ENCODE measurements at places on chromosomes 5 and 9.

DNA sequence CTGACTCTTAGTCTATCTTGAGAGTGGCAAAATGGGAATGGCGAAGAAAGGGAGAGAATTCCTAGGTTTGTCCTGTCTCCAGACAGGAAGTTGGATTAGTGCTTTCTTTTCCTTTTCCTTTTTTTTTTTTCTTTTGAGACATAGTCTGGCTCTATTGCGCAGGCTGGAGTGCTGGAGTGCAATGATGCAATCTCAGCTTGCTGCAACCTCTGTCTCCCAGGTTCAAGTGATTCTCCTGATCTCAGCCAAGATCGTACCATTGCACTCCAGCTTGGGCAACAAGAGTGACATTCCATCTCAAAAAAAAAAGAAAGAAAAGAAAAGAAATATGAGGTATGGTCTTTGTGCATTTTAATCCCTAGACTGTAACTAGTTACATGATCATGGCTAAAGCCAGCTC is 12.6 kb upstream of the KIF27 start:
- DNase-seq = no peak

GRCh38 chr9:89536145-89536574 is 38.2 kb upstream of the SEMA4D start:
- no peak for DNase-seq

DNA sequence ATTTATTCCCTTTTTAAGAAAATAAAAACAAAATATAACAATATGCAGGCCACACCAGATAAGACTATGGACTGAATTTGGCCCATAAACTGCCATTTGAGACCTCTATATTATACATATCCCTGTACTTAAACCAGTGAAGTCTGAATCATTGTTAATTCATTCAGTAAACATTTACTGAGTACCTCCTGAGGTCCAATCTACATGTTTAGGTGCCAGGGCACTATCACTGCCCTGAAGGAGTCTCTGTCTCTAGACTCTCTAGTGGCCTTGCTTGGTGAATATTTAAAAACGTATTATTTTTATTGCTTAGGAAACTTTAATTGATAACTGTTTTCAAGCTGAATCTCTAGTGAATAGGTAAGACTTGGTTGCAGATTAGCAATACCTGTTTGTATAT is 74.7 kb upstream of the ELL2 start:
- DNase-seq = no peak

DNA sequence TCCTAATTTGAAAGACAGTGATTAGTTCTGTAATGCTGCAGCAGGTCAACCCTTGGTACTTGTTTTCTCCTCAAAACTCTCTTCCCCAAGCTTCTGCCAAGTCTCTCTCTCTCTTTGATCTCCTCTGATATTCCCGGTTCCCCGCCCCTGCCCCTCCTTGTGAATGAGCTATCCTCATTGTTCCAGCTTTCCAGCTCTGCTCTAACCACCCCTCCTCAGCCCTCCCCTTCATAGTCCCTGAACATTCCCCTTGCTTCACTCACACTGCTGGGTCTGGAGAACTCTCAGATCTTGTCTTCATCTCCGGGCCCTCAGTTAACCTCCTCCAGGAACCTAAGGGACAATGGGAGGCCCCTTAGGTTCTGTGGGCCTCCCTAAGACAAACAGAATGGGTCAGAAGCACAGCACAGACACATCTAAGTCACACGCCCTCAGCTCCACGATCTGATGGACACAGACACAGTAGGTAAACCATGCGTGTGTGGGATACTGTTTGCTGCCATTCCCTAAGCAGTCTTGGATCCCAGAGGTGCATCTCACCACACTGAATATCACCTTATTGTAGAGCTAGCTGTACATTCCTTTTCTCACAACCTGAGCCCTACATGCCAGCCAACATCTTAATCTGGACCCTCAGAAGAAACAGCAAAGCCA is 17.4 kb upstream of the LARP1 start:
- DNase-seq = no peak

DNA sequence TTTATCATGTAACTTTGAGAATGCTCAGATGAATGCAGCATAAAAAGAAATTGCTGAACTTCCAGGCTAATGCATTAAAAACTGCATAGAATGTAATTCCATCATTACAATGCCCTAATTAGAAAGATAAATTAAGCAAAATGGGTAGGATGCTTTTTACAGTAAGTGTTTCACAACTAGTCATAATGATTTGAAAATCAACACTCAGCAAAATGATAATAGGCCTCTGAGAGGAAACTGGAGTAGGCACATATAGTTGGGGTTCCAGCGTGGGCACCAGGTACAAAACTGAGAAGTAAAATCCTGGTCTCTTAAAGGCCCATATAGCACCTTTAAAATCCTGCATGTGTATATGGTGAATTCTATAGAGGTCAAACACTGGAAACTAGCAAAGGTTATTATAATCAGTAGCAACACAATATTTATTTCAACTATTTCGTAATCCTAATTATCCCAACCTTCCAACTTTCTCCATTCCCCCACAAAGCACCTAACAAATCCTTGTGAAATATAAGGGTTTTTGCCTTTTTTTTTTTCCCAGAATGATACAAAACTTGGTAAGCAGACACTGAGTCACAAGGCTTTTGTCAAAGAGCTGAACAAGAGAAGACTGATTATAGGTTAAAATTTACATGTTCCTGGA is 108.0 kb upstream of the NR5A1 start:
- DNase-seq = no peak

DNA sequence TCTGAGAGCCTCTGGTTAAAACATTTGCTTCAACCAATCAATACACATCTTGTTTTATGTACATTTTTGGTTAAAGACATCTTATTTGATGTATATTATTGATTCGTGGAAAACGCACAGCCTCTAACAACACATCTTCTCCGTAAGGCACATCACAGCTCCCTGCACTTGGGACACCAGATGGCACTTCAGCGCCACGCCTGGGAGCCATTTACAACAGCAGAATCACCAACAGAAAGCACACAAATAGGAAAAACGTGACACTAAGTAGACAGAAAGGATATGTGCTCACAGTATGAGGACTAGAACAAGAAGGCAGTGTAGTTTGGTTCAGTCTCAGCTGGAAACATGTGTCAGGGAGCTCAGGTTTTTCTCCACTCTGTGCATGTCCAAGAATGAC is 199.7 kb downstream of the ROR2 start:
- DNase-seq = no peak

DNA sequence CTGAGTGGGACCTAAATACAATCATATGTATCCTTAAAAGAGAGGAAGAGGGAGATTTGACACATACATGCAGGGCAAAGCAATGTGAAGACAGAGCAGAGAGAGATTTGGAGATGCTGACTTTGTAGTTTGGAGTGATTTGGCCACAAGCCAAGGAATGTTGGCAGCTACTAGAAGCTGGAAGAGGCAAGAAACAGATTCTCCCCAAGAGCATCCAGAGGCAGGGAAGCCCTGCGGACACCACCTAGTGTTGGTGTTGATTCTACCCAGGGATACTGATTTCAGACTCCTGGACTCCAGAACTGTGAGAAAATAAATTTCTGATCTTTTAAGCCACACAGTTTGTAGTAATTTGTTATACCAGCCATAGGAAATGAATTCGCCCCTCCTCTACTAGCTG is 64.9 kb upstream of the OSMR start:
- DNase-seq = no peak

DNA sequence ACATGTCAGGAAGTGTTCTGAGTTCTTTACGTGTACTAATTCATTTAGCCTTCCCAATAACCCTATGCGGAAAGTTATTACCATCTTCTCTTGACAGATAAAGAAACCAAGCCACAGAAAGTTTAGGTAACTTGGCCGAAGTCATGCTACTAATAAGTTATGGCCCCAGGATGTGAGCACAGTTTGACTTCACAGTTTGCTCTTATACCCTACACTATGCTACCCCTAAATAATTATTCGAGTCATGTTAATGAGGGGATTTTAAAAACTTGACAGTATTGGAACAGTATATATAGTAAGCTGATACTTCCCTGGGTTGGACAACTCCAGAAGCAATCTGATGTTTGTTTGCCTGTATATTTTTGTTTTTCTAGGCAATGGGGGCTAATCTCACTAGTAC is 29.4 kb upstream of the PDCD1LG2 start:
- DNase-seq = no peak

DNA sequence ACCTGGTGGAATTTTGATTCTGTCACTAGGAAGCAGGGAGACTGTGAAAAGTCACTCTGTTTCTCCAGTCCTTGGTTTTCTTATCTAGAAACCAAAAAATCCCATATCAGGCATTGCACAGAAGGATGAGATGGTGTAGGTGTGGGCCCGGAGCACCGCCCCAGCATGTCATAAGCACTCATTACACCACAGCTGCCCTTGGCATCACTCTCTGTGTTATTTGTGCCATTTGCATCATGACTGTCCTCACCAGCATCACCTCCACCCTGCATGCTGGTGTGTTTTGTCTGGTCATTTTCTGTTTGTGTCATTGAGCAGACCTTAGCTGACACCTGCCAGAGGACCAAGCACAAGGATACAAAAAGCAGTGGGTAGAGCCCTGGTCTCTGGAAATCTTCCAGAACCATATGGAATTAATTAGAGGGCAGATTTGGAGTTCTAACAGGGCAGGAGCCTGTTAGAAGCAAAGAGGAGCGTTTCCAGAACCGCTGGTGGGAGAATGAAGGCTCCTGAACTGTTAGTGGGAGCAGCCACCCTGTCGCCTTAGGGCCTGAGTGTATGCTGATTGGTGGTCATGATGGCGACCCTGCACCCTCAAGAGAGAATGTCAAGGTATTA is 99.3 kb downstream of the AMBP start:
- no peak for DNase-seq

GRCh38 chr9:76585487-76586389 is 126.8 kb downstream of the GCNT1 start:
- peak; percentile 10 for DNase-seq

GRCh38 chr9:2209400-2209799 is 194.3 kb downstream of the SMARCA2 start:
- DNase-seq = no peak

DNA sequence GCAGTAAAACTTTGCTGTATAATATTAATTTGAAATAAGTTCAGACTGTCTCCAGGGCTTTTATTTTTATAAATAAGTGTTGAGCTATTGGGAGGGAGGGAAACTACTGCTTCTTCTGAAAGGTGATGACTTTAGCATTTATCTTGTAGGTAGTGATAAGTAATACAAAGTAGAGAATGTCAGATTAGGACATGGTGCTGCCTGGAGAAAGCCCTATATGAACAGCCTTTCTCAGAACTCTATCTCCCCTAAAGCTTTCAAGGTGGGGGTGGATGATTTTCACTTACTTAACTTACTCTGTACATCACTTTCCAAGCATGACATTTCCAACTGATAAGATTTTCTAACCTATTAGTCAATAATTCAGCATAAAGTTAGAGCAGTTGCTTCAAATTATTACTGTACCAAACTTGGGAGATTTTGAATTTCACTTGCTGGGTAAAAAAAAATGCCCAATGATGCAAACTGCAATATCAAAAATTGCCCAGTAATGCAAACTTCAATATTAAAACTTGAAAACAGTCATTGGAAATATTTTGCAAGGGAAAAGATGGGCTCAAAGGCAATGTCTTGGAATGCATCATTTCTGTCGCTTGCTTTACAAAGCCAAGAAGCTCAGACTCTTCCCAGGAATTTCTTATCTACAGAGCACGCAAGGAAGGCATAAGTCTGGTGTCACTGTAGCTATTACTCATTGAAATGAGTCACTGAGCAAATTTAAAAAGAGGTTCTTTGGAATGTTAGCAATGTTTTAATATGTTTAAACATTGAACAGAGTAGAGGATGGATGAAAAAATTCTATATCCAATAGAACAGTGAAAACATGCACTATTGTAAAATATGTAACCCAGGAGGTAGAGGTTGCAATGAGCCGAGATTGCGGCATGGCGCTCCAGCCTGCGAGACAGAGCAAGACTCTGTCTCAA is 569.5 kb downstream of the PSAT1 start:
- no peak for DNase-seq

DNA sequence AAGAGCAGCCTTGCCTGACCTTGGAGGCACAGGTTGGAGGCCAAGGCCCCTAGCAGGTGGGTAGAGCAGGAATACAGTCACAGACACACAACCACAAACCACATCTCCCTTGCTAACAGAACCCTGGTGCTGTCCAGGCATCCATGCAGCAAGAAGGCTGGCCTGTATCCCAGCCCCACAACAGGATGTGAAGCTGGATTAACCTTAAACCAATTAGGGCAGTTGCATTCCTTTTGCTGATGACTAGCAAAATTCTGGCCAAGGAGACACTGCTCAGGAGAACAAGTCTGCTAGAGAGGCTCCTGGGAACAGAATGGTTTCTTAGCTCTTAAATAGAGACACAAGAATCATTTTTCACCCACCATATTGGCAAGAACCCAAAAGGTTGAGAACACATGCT is 97.8 kb downstream of the C5orf15 start:
- DNase-seq = no peak

Measured in NCI-H1417 treated with DMSO at 0.1 percent for 48 hours (cell line).